ENCODE measurements at places on chromosomes 7 and 10. TPM values are rescaled to one million over a fixed set of nuclear protein-coding genes. Genes with fewer than 3 reads are reported as not detected.

Gene SLC39A12
- not detected for total RNA-seq

Gene MMRN2
- total RNA-seq, result 17.4 TPM

Gene EN2
- total RNA-seq, result not detected

Gene PRRT4
- total RNA-seq, result 7.6 TPM

Gene SRI
- total RNA-seq, result 36.3 TPM

- H3K27ac ChIP-seq, result no peak overlapping the region
- peak; percentile 64 for DNase-seq
- no peaks in the 10 kb centered on the region for H3K36me3 ChIP-seq
- H3K27me3 ChIP-seq, result no peaks in the 10 kb centered on the region
- H3K4me1 ChIP-seq, result peaks cover 8% of the 10 kb centered on the region
- no peak overlapping the region for H3K4me3 ChIP-seq
Measured at GRCh38 chr7:151051108-151051507, 2.8 kb downstream of the ASIC3 start.

DNA sequence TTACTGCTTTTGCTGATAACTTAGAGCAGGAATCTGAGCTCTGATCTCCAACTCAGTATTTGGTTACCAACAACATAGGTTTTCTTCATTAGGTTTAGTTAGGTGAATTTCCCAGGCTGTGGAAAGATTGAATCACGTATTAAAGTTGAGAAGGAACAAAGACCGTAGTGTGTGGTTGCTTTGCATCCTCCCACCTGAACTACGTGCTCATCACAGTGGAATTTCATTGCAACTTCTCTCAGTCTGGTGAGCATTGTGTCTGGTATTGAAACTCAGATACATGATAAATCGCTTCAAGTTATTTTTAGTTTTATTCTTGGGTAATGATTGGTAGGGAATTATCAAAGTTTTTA, 139.4 kb upstream of the AKR1E2 start:
- H3K27me3 ChIP-seq, result no peaks in the 10 kb centered on the region
- H3K4me3 ChIP-seq, result no peak overlapping the region
- no peaks in the 10 kb centered on the region for H3K36me3 ChIP-seq

GRCh38 chr7:124840435-124840834, 74.8 kb upstream of the GPR37 start:
- H3K27me3 ChIP-seq, result no peaks in the 10 kb centered on the region
- no peak overlapping the region for H3K4me3 ChIP-seq
- no peaks in the 10 kb centered on the region for H3K36me3 ChIP-seq
- no peak for DNase-seq

DNA sequence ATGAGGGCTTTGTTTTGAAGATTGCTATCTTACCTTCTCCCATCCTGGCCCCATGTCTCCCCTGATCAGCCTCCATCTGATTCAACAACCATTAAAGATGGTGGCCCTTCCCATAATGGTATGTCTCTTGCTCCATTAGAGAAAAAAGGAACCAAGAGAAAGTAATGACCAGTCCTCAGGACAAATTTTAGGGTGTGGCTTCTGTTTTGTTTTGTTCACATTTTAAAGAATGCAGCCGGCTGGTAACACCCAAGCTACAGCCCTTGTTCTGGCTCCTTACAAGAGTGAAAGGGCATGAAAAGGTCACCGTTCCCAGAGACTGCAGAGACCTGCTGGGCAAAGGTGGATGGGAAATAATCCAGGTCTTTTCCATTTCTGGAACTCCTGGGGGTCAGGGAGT, 287.9 kb upstream of the NEBL start:
- no peaks in the 10 kb centered on the region for H3K36me3 ChIP-seq
- no peak for DNase-seq
- H3K27ac ChIP-seq, result no peak overlapping the region
- H3K4me3 ChIP-seq, result no peak overlapping the region
- no peaks in the 10 kb centered on the region for H3K27me3 ChIP-seq
- no peaks in the 10 kb centered on the region for H3K4me1 ChIP-seq

GRCh38 chr10:118501637-118502440, 93.6 kb downstream of the PRLHR start:
- H3K4me1 ChIP-seq, result no peaks in the 10 kb centered on the region
- H3K27ac ChIP-seq, result no peak overlapping the region
- H3K36me3 ChIP-seq, result no peaks in the 10 kb centered on the region
- H3K27me3 ChIP-seq, result no peaks in the 10 kb centered on the region
- DNase-seq, result no peak
- no peak overlapping the region for H3K4me3 ChIP-seq

- peaks cover 61% of the 10 kb centered on the region for H3K4me1 ChIP-seq
- no peaks in the 10 kb centered on the region for H3K27me3 ChIP-seq
- no peak overlapping the region for H3K4me3 ChIP-seq
- H3K27ac ChIP-seq, result peak overlapping the region; percentile 69
- no peak for DNase-seq
- H3K36me3 ChIP-seq, result no peaks in the 10 kb centered on the region
Measured at GRCh38 chr7:99105756-99106155, 38.2 kb downstream of the SMURF1 start.

DNA sequence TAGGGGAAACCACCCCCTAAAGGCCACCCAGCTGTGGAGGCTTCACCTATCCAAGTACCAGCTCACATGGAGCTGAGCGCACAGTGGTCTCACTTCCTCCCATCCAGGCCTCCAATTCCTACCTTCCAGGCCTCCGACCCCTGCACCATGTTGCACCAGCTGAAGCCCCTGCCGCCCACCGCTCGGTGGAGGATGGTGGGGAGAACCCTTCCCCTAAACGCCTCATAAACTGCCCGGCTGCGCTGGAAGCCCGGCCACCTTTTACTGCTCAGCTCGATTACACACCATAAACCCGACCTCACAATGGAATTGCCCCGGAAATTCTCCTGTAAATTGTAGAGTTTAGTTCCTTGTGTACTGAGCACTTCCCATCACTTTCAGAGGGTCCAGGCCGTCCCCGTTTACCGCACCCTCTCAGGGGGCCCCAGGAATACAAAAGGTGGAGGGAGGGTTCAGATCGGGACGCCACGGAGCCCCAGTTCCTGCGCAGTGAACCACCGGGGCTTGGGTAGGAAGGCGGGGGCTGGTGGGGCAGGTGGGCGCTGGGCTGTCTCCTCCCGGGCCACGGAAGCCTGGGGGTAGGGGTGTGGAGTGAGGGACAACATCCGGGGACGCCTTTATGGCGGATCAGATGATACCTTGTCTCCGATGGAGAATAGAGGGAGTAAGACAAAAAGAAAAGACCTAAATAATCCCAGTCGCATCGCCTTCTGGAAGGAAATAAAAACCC, 1.4 kb upstream of the HOXA7 start:
- no peak overlapping the region for H3K27ac ChIP-seq
- no peaks in the 10 kb centered on the region for H3K36me3 ChIP-seq
- H3K4me1 ChIP-seq, result peaks cover 33% of the 10 kb centered on the region
- peaks cover 61% of the 10 kb centered on the region for H3K27me3 ChIP-seq
- no peak overlapping the region for H3K4me3 ChIP-seq
- peak; percentile 3 for DNase-seq

- no peak overlapping the region for H3K4me3 ChIP-seq
- DNase-seq, result no peak
- H3K27me3 ChIP-seq, result no peaks in the 10 kb centered on the region
- H3K36me3 ChIP-seq, result no peaks in the 10 kb centered on the region
- peaks cover 2% of the 10 kb centered on the region for H3K4me1 ChIP-seq
- no peak overlapping the region for H3K27ac ChIP-seq
Measured at GRCh38 chr10:97927622-97928021, 78.0 kb downstream of the GOLGA7B start.

DNA sequence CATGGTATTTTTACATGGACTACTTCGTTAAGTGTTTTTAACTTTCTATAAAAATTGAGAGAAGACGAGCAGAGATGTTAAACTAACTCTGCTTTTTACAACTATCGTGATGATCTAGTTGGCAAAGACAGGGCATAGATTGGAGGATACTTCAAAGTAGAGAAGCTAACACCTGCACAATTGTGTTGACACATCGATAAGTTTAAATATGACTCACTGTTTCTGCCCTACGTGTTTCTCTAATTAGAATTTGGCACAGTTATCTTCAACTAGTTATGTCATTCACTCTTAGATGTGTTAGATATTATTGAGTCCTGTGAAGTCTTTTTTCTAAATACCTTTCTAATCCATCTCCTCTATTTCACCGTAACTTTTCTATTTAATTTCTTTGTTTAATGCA, 68.5 kb upstream of the FERD3L start:
- no peaks in the 10 kb centered on the region for H3K27me3 ChIP-seq
- no peak overlapping the region for H3K27ac ChIP-seq
- DNase-seq, result no peak
- H3K4me1 ChIP-seq, result no peaks in the 10 kb centered on the region

- no peak for DNase-seq
- H3K27me3 ChIP-seq, result no peaks in the 10 kb centered on the region
- no peak overlapping the region for H3K27ac ChIP-seq
- no peak overlapping the region for H3K4me3 ChIP-seq
- no peaks in the 10 kb centered on the region for H3K4me1 ChIP-seq
- H3K36me3 ChIP-seq, result no peaks in the 10 kb centered on the region
Measured at GRCh38 chr10:75861582-75861981, 430.2 kb downstream of the LRMDA start.

- DNase-seq, result no peak
- peaks cover 5% of the 10 kb centered on the region for H3K4me1 ChIP-seq
- no peaks in the 10 kb centered on the region for H3K27me3 ChIP-seq
Measured at GRCh38 chr7:16465469-16466361, at the start of gene SOSTDC1. Gene SOSTDC1, minus strand, starts transcription at chr7:16465738. Its CDS starts 70 bp downstream, at chr7:16465668.

DNA sequence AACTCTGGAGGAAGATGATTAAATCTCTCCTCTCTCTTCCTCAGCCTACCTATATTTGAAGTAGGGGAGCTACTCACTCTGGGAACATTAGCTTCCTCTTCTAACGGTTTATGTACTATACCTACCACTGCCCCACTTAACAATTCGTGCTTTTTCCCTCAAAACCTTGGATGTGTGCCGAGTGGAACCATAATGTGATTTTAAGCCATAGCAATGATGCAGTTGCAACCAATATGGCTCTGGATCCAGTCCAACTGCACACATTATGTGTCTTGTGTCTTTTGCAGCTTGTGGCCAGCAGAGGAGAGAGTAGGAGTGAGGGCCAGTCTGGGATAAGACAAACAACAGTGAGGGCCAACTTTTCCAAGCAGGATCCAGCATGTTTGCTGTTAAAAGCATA, 170.7 kb downstream of the GATA3 start:
- H3K27me3 ChIP-seq, result no peaks in the 10 kb centered on the region
- H3K36me3 ChIP-seq, result no peaks in the 10 kb centered on the region
- no peak overlapping the region for H3K4me3 ChIP-seq
- no peaks in the 10 kb centered on the region for H3K4me1 ChIP-seq

DNA sequence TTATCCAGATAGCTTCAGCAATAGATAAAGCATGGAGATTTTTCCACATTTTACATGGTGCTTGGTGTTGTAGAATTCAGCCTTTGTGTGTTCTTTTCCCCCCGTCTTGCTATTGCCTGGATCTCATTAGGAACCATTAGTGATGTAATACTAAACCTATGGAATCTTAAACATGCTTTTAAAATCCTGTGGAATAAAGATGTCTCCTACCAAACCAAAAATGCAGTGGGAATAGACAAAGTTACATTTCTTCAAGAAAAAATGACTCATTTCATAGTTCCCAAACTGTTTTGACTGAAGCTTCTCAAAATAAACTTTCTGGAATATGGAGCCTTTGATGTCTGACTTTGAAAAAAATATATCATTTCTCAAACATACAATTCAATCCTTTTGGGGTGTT, 44.0 kb downstream of the CALD1 start:
- H3K4me3 ChIP-seq, result no peak overlapping the region
- no peak overlapping the region for H3K27ac ChIP-seq
- no peak for DNase-seq
- H3K36me3 ChIP-seq, result no peaks in the 10 kb centered on the region

DNA sequence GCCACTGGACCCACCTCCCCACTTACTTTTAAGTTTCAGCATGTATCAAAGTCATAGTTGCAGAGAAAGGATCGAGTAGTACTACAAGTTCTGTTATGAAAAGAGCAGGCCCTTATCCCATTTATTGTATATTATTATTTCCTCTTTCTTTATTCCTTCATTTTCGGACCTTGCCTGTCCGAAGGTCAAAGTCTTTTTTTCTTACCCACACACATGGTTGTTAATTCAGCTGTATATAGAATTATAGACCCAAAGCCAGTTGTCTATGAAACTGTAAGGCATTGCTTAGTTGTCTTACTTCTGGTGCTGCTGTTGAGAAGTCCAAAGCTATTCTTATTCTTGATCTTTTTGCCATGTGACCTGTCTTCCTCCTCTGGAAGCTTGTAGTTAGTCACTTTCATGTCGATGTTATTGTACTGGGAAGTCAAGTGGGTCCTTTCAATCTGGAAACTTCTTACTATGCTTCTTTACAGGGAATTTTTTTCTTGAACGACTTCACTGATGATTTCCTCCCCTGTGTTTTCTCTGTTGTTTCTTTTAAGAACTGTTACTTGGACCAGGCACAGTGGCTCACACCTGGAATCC, 8.3 kb downstream of the NUDT5 start:
- no peak overlapping the region for H3K4me3 ChIP-seq
- no peak overlapping the region for H3K27ac ChIP-seq
- peaks cover 5% of the 10 kb centered on the region for H3K36me3 ChIP-seq
- no peak for DNase-seq
- H3K4me1 ChIP-seq, result no peaks in the 10 kb centered on the region
- no peaks in the 10 kb centered on the region for H3K27me3 ChIP-seq

- peaks cover 10% of the 10 kb centered on the region for H3K4me1 ChIP-seq
- H3K27ac ChIP-seq, result no peak overlapping the region
- no peaks in the 10 kb centered on the region for H3K27me3 ChIP-seq
- H3K36me3 ChIP-seq, result no peaks in the 10 kb centered on the region
- no peak overlapping the region for H3K4me3 ChIP-seq
Measured at GRCh38 chr10:130606001-130606405, 469.8 kb downstream of the GLRX3 start.

DNA sequence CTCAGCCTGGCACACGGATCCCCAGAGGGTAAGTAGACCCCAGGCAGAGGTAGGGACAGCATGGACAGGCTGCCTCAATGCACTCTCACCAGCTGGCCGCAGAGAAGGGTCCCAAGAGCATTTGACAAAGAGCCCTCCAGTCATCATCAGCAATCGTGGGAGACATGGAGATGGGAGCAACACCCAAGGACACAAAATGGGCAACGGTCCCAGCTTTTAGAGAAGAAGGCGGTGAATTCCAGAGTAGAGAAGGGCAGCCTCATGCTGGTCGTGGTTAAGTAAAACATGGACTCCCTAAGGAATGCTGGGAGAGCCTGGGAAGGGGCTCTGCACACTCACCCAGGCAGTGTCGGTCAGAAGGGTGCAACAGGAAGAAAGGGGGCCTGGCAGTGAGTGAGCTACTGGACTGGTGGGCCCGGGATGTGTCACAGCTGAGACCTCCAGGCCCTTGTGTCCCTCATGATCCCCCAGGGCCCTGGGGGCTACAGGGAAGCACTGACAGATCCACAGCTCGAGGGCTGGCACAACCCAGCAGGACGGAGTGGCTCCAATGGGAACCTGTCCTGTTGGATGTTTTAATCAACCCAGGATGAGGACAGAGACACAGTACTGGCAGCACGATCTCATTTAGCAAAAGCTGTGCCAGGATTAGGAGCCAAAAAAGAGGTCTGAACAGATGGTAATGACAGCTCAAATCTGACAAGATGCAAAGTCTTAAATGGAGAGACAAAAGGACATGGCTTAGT, 147.1 kb downstream of the NEURL1 start:
- H3K27me3 ChIP-seq, result no peaks in the 10 kb centered on the region
- H3K36me3 ChIP-seq, result no peaks in the 10 kb centered on the region
- H3K4me1 ChIP-seq, result peaks cover 15% of the 10 kb centered on the region
- DNase-seq, result no peak
- no peak overlapping the region for H3K27ac ChIP-seq

Measured in body of pancreas (tissue), 4 donors.